ENCODE measurements at places on chromosomes 5 and 9.
A peak's percentile ranks its signal among the peaks of the same experiment; 100 is the strongest.

DNA sequence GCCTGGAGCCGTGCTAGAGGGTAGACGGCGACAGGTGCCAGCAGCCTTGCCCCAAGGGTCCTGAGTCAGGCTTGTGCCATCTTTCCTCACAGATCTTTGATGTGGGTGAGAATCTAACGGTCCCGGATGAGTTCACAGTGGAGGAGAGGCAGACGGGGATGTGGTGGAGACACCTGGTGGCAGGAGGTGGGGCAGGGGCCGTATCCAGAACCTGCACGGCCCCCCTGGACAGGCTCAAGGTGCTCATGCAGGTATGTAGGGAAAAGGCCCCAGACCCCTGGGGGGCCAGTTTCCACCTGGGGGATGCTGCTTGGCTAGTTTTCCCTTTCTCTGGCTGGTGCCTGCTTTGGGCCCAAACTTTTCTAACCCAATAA lies 24.0 kb downstream of the PTGES2 start:
- DNase-seq: no peak

DNA sequence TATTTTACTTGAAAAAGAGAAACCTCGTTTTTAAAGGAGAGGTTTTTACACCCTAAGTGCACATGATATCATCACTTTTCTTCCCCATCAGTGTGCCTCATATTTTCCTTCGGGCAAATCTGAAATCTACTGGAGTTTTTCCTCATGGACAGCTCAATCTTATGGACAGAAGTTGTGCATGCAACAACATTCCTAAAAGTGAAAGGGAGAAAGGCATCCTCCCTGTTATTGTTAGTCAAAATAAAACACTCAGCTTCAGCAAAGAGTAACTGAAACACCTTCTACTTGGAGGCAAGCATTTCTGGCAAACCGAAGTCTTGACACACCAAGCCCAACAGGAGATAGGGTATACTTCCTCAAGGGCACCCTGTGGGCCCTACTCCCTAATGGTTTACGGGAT lies 217.9 kb downstream of the BNC2 start:
- no peak for DNase-seq

DNA sequence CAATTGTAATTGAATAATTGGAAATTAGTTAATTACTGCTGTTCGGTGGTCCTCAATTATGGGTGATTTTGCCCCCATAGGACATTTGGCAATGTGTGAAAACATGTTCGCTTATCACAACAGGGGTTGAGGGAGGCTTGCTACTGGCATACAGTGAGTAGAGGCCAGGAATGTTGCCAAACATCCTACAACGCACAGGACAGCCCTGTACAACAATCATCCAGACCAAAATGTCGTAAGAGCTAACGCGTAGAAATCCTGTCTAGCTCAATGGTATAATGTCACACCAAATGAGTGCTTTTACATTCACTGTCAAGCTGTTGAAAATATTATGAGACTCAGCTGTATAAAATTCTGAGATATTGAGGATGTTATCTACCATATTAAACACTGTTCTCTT lies 464.4 kb upstream of the TUSC1 start:
- DNase-seq: no peak

DNA sequence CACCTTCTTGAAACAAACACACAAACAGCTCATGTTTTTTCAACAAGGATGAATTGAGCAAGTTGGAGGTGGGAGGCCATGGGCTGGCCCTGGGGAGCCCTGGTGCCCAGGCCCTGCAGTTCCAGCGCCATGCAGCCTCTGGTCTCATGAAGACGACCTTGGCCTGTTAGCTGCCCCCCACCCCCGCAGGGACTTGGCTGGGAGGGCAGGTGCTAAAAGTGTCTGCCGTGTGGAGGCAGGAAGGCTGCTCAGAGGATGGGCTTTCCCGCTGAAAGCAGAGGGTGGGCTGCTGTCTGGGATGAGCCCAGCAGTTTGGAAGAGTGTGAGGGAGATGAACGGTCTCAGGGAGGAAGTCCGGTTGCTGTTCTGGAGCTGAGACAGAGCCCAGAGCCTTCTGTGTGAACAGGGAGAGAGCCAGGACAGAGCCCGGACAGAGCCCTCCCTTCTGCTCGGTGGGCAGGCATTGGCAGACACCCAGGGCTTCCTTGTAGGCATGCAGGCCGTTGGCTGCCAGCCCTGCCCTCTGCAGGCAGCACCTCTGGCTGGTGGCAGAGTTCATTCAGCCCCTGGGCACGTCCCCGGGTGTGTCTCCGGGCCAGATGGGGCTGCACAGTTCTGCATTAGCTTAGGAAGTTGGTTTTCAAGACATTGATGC lies 18.7 kb downstream of the ROPN1L start:
- no peak for DNase-seq

GRCh38 chr5:74019923-74020322 lies 393.9 kb downstream of the ARHGEF28 start:
- DNase-seq: no peak

DNA sequence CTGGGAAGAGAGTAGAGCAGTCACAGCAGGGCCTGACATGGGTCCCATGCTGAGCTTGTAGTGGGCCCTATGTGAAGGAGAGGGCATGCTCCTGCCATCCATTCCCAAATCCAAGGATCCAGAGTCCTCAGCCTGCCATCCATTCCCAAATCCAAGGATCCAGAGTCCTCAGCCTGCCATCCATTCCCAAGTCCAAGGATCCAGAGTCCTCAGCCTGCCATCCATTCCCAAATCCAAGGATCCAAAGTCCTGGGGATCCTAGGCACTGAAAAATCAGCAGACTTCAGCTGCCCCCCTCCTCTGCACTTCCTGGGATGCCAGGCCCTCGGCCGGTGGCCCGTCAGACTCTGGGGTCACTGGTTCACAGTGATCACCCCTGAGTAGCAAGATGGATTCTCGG lies 33.6 kb downstream of the THBS4 start:
- no peak for DNase-seq

DNA sequence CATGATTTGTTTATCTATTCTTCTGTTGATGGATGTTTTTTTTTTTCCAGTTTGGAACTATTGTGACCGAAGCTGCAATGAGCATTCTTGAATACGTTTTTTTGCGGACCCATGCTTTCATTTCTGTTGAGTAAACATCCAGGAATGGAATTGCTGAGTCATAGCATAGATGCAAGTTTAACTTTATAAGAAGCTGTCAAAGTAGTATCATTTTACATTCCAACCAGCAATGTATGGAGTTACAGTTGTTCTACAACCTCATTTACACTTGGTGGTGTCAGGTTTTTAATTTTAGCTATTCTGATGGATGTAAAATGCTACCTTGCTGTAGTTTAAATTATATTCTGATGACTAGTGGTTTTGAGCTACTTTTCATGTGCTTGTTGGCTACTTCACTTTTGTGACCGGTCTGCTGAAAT lies 49.0 kb downstream of the NPR3 start:
- DNase-seq: no peak

DNA sequence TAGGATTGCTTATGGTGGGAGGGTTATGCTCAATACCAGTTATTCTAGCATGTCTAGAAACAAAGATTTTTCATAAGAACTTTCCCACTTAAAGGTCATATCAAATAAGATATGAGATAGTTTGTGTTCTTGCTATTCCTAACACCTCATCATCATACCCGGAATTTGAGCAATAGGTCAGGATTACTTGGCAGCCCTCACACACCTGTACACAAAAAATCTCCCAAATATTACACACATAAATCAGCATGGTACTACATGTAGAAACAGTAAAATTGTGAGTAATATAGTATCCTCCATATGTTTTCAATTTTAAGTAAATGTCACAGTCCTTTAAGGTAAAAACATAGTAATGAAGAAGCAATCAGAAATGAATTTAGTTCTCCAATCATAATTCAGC lies 113.7 kb downstream of the SLC25A46 start:
- no peak for DNase-seq

GRCh38 chr9:93525476-93525875 lies 50.9 kb upstream of the PHF2 start:
- DNase-seq: no peak

DNA sequence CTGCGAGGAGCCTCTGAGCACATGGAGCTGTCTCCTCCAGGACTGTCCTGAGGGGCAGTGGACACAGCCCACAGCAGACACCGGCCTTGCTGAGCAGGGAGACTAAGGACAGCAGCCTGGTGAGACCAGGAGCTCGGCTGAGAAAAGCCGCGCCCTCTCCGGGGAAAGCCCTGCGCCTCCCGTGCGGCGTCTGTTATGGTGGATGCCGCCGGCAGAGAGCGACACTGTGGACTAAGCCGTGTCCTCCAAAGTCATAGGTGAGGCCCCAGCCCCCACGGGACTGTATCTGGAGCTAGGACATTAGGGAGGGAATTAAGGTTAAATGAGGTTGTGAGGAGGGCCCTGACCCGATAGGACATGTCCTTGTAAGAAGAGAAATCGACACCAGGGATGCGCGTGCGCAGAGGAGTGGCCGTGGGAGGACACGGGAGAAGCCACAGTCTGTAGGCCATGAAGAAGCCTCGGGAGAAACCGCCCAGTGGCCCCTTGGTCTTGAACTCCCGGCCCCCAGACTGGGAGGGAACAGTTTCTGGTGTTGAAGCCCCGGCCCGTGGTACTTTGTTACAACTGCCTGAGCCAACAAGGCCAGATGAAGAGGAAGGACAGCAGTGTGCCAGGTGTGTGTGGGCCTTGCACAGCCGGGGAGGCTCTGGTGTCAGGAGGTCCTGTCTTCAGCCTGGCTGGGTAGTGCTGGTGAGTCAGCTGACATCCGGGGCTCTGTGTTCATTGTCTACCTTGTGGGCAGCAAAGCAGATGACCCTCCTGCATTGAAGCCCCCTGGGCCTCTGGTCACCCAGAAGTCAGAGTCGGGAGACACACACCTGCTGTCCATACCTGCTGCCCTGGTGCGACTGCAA lies 22.1 kb downstream of the MRPL36 start:
- DNase-seq: no peak

DNA sequence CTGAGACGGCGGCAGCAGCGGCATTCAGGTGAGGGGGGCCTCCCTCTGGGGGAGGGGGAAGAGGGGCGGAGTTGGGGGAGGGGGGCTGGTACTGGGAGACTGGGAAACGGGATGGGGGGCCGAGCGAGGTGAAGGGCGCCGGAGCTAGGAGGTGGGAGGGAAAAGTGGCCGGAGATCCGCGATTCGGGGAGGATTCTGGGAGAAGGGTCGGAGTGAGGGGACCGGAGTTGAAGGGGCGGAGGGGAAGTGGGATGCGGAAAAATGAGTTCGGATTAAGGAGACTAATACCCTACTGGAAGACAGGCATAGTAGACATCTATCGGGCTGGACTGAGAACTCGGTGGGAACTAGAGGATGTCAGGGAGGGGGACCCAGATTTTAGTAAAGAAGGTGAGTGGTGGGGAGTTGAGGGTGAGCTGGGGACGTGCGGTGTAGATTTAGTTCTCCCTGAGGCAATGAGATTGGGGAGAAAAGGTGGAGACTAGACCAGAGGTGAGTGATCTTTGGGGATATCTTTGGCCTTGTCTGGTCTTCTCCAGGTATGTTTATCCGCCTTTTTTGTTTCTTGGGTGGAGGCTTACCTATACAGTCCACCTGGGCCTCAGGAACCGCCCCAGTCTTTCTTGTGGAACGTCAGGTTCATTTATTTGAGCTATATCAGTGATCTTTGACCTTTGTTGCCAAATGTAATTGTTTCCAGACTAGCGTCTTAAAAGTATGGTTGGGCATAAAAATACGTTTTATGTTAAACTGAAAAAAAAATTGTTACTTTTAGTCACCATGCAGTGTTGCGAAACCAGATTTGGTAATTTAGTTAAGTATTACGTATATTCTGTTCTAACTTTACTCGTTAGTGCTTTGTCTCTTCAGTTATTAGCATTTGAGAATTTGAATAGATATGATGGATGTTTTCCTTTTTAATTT lies 632 bp downstream of the UBAP1 start:
- peak; percentile 67 for DNase-seq

GRCh38 chr5:57450991-57451876 lies 31.4 kb downstream of the ACTBL2 start:
- no peak for DNase-seq
